ENCODE measurements at places on chromosomes 4 and X. TPM values are rescaled to one million over a fixed set of nuclear protein-coding genes. Genes with fewer than 3 reads are reported as not detected.

P2RY4 gene
- 0.16 TPM for total RNA-seq

CLGN gene
- 3.4 TPM for total RNA-seq

DMP1 gene
- 0.16 TPM for total RNA-seq

NPY5R gene
- 30.1 TPM for total RNA-seq

ZDHHC15 gene
- 13.6 TPM for total RNA-seq
